Stimulated activated CD8-positive, alpha-beta memory T cell treated with anti-CD3 and anti-CD28 coated beads, Interleukin-4, amount 100 ng/mL, for 48 hours (primary cell): ENCODE measurements at places on chromosomes 12 and 14.
A peak's percentile ranks its signal among the peaks of the same experiment; 100 is the strongest.

DNA sequence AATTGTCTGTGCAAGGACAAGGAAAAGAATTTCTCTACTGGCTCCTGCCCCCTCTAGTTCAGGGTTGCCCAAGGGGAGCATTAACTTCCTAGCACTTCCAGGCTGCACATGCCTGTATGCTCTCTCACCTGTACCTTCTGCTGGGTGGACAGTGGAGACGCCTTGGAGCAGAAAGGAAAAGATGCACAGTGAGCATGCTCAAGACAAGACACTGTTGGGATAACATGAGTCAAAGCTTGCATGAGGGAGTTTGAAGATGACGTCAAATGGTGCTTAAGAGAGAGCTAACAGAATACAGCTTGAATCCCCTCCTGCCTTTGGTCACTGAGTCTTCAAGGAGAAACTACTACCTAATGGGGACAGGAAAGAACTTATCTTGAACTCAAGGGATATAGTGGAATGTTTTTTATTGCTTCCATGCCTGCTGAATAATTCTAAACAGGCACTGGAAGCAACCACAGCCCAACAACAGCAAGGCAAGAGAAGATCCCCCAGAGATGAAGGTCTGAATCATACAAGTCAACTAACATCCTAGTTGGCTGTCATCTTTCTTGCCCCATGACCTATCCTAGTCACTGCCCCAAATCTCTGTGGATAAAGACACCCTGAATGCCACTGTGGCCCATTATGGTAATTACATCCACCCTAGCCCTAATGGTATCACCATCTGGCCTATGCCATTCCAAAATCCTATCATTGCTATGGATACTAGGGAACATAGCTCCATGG is 23.5 kb downstream of the RPS6KA5 start:
- DNase-seq: no peak

- no peak for DNase-seq
Observed at GRCh38 chr14:101034986-101035385, 131.5 kb upstream of the RTL1 start.

DNA sequence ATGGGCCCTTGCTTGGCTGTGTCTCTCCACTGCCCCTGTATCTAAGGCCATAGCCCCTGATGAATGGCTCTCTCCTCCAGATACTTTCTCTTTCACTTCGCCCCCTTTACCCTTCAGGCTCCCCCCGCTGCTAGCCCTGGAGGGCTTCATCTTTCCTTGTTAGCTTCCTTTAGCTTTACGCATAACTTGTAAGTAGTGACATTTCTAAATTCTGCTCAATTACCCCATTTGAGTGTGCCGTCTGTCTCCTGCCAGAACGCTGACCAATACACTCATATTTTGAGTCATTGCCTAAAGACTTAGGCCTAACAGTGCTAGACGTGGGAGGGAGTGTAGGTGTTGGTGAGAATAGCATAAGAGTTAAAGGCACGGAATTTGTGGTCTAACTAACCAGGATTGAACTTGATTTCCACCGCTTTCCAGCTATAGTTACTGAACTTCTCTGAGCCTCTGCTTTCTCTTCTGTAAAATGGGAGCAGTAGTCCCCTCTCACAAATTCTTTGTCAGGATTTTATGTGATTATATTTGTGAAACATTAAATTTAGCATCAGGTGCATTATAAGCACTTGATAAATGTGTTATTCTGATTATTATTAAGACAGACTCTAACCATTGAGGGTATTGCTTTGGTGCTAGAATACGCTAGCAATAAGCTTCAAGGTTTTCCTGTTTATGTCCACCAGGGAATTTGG is 129.3 kb downstream of the ZFP36L1 start:
- DNase-seq: peak; percentile 69

- peak; percentile 67 for DNase-seq
Observed at GRCh38 chr12:120496413-120497340, 764 bp downstream of the DYNLL1 start.

DNA sequence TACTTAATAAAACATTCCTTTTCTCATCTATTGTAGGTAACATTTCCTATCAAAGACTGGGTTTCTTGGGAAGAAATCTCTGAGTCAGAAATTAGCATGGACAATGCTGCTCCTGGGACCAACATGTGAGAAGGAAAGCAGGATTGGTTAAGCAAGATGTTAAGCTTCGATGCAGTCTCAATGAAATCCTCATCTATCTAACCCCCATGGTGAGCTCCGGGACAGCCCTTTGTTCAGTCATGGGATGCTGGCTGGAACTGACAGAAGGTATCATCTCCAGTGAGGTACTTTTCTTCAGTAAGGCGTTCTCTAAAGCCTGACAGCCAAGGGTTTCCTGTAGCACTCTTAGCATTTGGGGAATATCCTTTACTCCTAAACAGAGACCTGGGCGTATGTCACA is 82.8 kb upstream of the SINHCAF start:
- DNase-seq: no peak

DNA sequence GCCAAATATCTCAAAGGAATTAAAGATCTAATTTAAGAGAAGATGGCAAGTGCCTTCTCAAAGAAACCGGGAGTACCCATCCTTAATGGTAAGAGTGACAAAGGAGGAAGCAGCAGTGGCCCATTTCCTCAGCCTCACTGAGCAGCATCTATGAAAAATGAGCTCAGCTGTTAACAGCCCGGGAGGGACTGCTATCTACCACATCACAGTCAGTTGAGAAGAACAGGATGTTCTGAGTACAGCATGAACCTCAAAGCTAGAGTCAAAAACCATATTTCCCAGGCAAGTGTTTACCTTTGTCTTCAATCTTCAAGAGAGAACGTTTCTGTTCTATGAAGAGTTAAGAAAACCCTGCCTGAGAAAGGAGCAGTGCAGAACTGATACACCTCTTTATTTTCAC is 115.0 kb downstream of the BTG1 start:
- DNase-seq: no peak

DNA sequence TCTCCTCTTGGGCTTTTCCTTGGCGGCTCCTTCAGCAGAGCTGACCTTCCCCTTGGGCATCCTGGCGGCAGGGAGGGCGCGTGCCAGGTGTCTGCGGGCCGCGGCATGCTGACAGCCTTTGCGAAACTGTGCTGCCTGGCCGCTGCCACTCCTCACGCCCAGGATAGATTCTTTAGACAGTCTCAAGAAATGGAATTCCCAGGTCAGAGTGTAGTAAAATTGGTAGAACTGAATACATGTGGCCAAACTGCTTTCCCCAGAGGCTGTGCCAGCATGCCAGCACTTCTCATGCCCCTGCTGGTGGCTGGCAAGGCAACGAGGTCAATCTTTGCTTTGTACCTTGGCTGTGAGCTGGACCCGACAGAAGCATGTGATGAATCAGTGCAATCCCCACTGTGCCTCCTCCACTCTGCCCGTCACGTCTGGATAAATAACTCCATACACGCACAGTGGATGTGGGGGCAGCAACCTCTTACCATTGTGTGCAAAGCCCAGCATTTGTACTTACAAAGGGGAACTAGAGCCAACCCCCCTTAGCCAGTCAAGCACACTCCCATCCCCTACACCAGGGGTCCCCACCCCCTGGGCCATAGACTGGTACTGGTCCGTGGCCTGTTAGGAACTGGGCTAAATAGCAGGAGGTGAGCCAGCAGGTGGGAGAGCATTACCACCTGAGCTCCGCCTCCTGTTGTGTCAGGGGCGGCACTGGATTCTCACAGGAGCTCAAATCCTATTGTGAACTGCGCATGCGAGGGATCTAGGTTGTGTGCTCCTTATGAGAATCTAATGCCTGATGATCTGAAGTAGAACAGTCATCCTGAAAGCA is 90.9 kb downstream of the ACTN1 start:
- DNase-seq: no peak
